ENCODE measurements at places on chromosomes 1 and 21.

- DNase-seq, result no peak
These were observed 498.4 kb downstream of the TTLL7 start for GRCh38 chr1:83500531-83500930.

- DNase-seq, result no peak
These were observed 28.2 kb downstream of the GPR88 start for GRCh38 chr1:100565937-100566699.

DNA sequence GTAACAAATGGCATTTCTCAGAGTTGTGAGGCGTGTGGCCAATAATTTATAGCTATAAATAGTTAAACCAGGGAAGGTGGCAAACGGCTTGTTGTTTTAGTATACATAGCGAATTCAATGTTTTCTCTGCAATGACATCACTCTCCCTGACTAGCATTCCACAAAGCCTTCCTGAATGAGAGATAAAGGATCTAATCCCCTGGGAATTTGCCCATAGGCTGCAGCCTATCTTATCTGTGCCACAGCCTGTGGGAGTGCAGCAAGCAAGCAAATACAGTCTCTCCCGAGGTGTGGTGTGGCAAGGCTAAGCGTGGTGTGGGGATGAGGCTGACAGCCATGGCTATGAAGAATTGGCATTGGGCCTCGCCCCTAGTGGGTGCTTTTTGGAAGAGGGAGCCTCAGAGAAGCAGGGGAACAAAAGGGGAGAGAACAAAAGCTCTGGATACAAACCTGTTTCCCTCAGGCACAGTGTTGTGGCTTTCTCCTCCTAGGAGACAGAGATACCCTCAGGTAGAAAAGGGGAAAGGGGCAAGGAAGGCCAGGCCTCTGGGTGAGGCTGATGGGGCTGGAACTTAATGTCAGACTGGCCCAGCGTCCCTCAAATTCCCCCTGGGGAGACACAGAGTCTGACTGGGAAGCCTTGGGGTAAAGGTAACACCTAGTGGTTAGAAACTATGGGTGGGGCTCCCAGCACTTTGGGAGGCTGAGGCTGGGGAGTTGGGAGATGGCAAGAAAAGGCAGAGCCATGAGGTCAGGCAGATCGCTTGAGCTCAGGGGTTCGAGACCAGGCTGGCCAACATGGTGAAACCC lies 8.9 kb downstream of the TAGLN2 start:
- peak; percentile 16 for DNase-seq

- DNase-seq, result no peak
These were observed 107.2 kb downstream of the LAMC2 start for GRCh38 chr1:183293241-183293640.

DNA sequence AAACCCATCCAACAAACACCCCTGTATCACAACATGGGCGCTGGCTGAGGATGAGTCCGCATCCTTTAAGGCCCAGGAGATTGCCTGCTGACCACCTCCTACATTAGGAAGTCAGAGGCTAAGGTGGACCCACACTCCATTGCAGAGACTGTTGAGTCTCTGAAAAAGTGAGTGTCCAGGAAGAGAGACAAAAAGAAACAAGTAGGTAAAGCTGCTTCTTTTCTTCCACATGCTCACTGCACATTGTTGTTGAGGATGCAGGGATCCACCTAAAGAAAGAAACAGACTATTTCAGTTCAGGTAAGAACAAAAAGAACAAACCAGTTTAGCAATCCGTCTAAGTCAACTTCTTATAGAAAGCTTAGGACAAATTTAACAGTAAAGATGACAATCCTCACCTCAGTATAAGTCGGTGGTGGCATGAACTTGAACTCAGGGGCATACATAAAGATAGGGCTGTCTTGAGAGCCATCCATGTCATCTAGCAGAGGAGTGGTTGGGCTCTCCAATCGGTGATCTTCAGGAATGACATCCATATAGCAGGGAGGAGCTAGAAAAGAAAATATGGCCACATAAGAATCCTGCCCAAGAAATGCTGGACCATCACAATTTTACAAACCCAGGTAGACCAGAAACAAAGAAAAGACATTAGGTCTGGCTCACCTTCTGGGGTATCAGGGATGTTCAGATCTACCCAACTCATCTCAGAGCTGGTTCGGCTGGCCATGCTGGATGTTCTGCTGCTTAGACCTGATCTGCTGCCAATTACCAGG lies 2.6 kb downstream of the TXNIP start:
- no peak for DNase-seq

DNA sequence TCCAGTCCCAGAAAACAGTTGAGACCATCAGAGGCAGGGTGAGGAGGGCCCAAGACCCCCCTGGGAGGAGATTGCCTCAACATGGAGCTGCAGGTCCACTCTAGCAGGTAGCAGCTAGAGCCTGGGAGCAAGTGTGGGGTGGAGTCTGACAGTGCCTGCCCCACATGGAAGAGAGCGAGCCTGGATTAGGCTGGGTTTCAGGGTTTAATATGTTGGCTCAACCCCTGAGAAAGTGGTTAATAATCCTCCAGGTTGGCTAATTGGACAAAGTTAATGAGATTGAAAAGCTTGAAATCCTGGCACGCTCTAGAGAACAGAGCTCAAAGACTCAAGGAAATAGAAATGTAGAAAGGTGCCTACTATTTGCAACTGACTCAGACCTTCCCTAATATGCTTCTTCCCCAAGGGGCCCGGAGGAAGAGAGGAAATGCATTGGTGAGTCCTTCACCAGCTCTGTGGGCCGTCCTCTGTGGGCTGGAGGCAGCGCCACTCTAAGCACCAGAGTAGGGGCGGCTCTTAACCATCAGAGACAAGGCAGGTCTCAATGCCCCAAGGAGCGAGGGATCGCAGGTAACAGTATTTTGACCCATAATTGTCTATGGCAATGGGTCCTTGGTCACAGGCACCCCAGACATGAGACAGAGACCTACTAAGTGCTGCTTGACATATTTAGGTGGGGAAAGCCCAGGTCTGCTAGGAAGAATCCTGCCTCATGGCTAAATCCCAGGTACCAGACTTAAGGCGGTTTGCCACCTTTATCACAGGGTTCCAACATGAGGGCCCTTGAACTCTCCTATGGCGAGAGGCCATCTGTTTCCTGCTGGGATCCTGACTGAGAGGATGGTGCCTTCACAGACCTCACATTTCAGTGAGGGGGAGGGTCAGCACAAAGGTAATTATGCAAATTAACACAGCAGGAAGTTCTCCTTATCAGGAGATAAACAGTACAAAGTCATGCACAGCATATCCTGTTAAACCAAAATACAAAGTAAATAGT lies 33.8 kb downstream of the RSPH1 start:
- DNase-seq, result no peak

DNA sequence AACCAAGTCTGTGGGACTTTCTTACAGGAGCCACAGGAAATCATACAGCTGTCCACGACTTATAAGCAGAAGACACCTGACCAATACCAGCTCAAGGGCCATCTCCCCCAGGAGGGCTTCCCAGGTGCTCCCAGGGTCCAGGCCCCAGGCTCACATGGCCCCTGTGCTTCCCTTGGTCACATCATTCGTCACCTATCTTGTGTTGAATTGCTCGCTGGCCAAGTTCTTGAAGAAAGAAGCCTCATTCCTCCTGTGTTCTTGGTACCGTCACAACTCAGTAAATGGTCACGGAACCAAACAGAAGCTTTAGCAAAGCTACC lies 3.0 kb downstream of the NPHP4 start:
- DNase-seq, result no peak

GRCh38 chr1:172612478-172612877 lies 46.4 kb upstream of the FASLG start:
- DNase-seq, result no peak

- no peak for DNase-seq
These were observed 84.9 kb downstream of the VWA5B1 start for GRCh38 chr1:20375563-20375962.

GRCh38 chr1:19625291-19625937 lies 18.7 kb upstream of the NBL1 start:
- DNase-seq, result no peak

- no peak for DNase-seq
These were observed 145.0 kb upstream of the DUSP10 start for GRCh38 chr1:221886743-221887414.

DNA sequence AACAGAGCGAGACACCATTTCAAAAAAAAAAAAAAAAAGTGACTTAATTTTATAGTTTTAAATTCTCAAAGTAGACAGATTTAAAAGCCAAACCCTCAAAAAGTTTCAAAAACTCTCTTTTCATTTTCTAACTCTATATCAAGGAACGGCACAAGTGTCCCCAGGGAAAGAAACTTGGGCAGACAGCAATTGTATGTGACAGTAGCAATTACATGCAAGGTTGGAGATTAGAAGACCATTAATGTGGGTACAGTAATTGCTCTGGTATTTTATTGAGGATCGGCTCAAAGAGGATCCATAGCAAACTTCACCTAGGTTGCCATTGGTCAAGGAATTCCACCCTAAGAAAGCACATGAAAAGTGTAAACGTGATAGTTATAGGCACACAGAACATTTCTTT lies 46.2 kb downstream of the ACBD6 start:
- no peak for DNase-seq

DNA sequence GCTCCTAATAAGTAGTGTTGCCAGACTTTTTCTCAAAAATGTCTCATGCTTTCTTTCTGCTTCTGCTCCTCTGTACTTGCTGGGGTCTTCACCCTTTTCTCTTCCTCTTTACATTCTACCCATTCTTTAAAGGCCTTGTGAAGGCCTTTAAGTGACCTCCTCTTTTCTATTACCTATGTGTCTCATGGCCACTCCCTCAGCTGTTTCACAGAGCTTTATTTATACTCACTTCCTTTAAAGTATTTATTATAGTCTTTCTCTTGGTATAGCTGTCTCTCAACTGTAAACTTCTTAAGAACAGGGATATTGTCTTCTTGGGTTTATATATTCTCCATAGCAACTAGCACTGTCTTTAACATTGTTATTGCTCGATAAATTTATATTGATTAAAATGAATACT lies 792 bp downstream of the GOLPH3L start:
- no peak for DNase-seq

DNA sequence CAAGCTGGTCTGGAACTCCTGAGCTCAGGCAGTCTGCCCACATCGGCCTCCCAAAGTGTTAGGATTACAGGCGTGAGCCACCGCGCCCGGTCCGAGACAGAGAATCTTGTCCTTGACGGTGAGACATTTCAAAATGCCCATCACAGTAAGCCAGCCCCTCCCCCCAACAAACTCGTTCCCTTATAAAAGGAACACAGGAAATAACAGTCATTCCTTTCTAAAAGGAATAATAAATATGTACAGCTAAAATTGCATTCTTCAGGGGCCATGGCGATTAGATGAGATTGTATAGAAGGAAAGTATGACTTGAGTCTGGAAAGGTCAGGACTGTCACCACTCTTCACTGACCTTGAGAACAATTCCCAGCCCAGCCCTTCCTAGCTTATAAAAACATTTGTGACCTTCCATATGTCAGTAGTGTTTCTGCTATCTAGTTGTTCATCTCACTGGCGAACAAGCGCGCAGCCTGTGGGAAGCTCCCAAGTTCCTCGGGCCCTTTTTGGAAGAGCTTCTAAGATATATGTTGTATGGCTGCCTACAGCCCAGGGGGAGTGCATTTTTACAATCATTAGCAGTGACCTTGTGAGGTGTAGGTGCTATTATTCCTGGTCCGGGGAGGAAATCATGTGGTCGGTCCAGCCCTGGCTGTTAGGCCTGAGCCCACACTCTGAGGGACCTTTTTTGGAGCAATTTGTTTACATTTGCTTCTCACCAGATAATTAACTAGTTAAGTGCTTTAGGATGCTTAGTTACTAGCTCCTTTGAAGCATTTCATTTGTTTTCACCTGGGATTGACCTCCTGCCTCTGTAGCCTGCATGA lies 8.7 kb downstream of the SZRD1 start:
- no peak for DNase-seq

- DNase-seq, result no peak
These were observed 31.5 kb downstream of the PALMD start for GRCh38 chr1:99677416-99677815.

DNA sequence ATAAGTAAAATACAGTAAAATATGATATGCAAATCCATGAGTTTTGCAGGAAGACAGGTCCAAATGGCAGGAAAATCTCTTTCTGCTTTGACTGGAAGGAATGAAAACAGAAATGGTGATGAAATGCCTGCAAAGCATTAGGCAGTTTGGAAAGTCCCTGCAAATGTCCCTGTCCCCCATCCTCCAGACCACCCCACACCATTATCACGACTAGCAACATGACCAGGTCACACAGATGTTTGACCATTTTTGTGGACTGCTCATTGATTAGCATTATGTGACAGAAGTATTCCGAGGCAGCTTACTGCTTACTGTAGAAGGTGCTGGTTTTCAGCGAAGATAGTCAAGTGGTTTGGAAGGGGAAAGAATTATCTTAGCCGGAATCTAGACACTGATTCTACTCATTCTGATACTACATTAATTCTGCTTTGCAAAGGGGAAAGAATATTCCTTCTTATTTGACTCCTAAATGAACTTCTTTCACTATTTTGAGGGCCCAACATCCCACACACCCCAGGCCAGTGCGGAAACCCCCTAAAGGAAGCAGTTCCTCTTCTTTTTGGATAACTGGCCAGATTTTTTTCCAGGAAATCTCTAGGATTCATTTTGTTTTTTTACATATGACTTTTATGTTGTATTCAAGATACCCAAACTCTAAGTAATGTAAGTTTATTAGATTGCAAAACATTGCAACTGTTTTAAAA lies 9.5 kb upstream of the CR2 start:
- no peak for DNase-seq

- DNase-seq, result no peak
These were observed 33.9 kb downstream of the C1orf141 start for GRCh38 chr1:67100833-67101232.

DNA sequence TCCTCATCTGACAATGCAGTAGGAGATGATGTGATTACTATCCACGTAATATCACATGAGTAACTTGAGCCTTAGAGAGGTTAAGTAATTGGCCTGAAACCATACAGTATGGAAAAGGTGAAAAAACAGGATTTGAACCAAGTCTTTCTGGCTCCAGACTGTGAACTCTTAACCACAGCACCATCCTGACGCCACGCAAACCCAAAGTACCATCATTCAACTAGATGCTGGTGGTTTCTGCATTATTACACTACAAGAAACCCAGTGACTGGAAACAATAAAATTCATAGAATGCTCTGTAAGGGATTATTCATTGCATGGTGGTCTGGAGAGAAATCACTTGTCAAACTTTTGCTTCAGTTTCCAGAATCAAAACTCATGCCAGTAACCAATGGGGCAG lies 90.7 kb downstream of the MAB21L3 start:
- DNase-seq, result no peak

DNA sequence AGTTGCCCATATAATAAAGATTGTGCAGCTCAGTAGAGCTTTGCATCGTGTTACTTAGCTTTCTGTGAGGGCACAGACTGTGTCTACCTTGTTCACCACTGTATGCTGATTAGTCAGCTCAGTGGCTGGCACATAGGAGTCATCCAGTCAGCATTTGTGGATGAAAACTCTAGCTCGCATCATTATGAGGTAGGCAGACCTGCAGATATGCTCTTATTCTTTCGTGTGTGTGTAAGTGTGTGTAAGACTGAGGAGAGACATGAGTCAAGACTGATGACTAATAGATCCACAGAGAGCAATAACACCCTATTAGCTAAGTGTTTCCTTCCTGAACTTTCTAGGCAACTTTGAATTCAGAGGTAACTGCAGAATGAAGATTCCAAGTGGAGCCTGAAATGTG lies 17.1 kb downstream of the TTF2 start:
- no peak for DNase-seq

GRCh38 chr1:27668808-27669723 lies 2.9 kb downstream of the IFI6 start:
- no peak for DNase-seq

- no peak for DNase-seq
These were observed 467.5 kb upstream of the CXADR start for GRCh38 chr21:17045214-17045853.
